ENCODE measurements at places on chromosomes 11 and 22. TPM values are rescaled to one million over a fixed set of nuclear protein-coding genes. Genes with fewer than 3 reads are reported as not detected.

DNA sequence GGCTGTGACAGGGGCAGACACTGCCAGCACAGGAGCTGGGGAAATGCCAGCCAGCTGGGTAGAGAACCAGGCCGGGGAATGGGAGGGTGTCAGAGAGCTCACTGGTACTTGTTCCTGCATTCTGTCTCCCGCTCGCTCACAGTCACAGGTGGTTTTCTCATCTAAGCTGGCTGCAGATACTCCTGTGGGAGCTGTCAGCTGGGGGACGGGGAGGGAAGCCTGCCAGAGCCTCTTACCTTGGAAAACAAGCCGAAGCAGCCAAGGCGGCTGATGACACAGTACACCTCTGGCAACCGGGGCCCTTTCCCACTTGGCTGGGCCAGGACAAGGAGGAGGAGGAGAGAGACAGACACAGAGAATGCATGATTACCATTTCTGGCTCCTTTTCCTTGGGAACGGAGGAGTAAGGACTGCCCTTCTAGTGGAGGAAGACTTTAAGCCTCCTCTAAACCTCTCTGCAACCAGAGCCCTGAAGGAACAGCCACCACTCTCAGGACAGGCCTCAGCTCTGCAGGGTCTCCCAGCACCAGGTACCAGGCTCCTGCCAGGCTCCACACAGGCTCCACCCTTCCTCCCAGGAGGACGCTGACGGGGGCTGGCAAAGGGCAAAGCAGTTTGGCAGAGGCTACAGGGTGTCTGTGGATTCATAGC, 25.1 kb downstream of the RPL27A start:
- DNase-seq: no peak

DNA sequence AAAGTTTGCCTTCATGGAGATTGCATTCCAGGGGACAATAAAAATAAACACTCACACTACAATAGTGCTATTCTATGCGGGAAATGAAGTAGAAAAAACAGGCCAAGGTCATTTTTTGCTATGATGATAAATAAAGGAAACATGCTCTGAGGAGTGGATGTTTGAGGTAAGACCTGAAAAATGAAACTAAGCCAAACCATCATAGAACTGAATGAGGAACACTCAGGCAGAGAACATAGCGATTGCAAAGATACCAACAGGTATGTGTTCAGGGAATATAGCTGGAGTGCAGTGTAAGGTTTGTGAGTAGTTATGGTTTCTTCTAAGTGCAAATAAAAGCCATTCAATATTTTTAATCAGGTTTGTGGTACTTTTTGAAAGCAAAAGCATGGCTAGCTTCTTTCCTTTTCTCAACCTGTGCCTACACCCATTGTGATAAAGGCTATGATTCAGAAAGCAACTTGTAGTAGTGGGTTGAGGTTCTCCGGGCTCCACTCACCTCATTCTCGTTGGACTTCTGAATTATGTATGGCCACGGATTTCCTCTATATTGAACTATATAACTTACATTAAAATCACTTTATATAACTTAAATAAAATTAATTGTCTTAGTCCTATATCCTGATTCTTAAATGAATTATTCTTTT, 278.2 kb upstream of the CHORDC1 start:
- no peak for DNase-seq

DNA sequence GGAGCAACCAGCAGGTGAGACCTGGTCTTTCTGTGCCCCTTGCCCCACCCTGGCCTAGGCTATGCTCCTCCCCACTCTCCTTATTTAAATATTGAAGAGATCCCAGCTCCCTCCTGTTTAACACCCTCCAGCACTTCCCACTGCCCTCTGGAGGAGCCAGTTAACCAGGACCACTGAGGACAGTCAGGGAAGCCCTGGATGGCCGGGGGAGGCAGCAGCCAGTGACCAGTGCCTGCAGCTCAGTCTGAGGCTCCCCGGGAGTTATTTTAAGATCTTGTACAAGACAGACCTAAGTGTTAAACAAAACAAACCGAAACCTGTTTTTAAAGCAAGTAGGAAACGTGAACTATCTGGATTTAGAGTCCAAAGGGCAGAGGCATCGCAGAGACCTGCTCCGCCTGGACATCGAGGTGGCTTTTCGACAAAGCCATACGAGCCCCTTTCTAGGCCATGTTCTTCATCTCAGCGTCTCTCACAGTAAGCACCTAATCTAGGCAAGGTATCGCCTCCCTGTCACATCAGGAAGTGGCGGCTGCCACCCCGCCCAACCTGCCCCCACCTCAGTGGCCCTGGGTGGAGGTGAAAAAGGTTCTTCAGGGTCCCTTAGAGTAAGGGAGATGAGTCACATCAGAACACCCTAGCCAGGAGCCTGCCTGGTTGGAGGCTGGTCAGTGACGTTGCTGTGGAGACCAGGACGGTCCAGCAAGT, 35.2 kb downstream of the TRMU start:
- peak; percentile 62 for DNase-seq

GRCh38 chr22:42970029-42970428, 44.9 kb downstream of the PACSIN2 start:
- peak; percentile 62 for DNase-seq

GRCh38 chr11:9605742-9606141, 32.3 kb downstream of the WEE1 start:
- no peak for DNase-seq

- DNase-seq: no peak
These were observed 9.9 kb downstream of the PCSK7 start for GRCh38 chr11:117221775-117222517.

- DNase-seq: no peak
These were observed 350.7 kb downstream of the LARGE1 start for GRCh38 chr22:33569559-33569958.

DNA sequence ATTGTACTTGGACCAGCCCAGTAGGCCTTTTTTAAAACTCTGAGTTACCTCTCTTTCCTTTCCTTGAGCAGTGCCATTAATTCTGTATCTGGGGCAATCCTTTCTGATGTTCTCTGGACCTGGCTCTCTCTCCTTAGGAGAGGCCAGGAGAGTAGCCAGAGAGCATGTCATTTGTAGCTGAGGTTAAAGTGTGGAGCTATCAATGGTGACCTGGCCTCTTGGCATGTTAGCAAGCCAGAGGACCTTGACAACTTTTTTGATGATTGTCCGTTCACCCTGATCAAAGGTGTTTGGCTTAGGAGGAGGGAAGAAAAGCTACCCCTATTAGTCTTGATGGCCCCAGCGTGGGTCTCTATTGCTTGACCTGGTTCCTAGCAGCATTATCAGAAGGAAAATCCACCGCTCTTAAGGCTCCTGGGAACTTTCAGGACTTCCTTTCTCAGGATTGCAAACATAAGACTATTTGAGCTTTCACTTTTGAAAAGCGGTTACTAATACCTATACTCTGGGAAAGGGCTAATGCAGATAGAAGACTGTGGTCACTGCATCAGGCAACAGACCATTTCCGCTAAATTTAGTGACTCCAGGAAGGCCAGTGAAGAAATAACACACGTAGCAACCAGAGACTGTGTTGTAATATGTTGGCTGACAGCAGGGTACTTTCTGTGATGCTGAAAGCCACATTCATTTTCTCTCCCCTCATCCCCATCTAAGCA, 18.2 kb downstream of the LIMK2 start:
- no peak for DNase-seq

- no peak for DNase-seq
These were observed 390 bp upstream of the CKAP5 start for GRCh38 chr11:46846510-46846830.

- no peak for DNase-seq
These were observed 65.2 kb upstream of the FSHB start for GRCh38 chr11:30165652-30166051.

DNA sequence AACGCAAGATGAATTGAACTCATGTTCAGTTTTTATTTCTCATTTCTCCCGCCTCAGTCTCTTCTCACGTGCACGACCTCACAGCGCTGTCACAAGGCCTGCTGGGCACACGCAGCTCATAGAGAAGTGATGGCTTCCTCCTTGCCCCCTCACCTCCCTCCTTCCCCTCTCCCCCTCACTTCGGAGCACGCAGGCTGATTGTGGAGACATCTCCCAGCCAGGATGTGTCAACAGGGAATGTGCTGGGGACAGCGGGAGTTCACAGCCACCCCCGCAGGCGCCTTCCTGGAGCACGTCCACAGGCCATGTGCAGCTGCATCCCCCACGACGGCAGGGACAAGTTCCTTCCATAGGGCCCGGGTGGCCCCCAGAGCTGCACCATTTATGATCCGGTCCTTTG, 29.1 kb upstream of the KRTAP5-6 start:
- DNase-seq: no peak

- no peak for DNase-seq
These were observed 25.3 kb upstream of the CBX7 start for GRCh38 chr22:39177791-39178190.

- DNase-seq: no peak
These were observed 55.3 kb downstream of the SHANK2 start for GRCh38 chr11:71197096-71197495.

DNA sequence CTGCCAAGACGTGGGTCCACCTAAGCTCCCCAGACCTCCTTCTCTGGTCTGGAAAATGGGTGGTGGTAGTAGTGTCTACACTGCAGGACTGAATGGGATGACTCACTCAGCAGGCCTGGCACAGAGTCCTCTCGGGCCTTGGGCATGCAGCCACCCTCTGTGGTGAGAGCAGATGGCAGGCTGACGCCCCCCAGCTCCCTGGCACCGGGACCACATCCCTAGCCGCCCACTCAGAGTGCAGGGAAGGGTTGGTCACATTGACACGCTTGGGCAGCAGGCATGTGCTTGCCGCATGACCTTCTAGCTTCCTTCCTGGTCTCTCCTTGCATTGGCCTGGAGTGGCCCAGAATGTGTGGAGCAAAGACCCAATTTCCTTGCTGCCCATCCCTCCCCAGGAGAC, 30.7 kb upstream of the PRODH start:
- no peak for DNase-seq

DNA sequence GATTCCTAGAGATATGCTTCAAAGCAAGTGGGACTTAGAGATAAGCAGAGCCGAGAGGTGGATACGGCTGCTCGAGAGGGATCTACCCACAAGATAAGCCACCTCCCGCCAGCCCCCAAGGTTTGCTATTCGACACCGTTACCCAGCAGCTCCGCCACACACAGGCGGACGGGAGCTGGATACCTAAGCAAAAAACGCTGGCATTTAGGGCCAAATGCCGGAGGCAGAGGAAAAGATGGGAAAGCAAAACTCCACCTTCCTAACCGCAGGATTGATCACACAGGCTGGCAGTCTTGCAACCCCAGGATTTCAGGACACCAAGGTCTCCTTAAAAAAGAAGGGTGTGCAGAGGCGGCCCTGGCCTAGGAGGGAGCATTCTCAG, 709 bp downstream of the FTH1 start:
- no peak for DNase-seq

DNA sequence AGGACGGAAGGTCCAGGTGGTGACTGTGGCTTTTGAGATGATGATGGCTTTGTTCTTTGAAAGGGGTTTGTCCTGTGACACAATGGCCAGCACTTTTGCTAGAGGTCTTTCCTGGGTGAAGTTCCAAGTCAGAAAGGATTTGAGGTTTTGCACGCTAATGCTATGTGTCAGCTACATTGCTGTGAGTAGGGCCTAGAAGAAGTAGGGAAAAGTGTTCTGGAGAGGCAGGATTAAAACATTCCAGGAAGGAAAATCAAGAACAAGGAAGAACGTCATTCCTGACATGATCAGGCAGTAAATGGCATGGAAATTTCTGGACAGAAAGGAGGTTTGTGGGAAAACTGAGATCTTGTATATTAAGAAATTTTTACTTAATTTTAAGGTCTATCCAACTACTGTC, 290.7 kb downstream of the NTM start:
- no peak for DNase-seq

DNA sequence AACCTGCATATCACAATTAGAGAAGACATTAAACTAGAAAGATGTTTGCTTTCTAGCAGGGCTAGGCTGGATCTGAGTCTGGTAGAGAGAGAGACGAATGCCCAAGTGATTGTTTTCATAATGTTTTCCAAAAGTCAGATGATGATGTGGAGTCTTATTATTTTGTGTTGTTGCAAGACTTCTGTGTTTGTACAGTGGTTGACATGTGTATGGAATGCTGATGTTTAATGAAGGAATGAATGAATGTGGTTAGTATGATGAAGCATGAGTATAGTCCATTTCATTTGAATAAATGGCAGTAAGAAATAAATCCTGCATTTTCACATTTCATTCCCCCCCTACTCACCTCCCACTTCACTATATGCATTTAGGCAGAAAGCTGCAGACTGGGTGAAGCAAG, 69.6 kb downstream of the PPP2R1B start:
- DNase-seq: no peak

DNA sequence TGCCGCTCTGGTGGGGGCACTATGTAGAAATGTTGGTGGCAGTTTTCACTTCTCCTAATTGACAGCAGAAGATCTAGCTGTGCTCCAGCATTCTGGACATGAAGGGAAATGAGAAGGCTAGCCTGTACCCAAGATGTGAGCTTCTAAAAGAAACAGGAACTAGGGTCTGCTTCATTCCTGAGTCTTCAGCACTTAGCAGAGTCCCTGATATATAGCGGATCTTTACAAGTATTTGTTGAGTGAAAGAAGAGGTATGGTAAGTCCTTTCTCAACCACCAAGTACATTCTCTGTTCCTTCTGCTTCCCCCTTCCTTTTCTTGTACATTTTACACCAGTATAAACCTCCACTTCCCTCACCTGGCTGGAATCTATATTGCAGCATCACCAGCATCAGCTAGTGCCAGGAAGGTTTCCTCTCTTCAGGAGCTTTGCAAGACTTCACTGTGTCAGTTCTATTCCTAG, 408.3 kb upstream of the CADM1 start:
- DNase-seq: no peak

DNA sequence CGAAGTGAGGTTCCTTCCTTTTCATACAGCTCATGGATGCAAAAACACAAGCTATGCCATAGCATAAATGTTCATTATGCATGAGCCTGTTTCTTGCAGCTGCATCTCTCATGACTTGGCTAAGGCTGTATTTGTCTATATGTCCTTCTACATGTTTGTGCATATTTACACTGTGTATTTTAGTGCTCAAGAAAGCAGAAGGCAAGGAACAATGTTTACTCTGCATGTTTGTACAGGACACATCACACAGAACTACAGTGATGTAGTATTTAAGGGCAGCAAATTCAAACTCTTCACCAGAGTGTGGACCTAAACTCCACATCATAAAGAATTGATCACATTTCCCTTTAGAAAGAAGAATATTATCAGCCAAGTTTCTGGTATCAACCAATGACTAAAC, 170.3 kb downstream of the CADM1 start:
- no peak for DNase-seq

GRCh38 chr11:102630598-102631448, 5.7 kb upstream of the MMP20 start:
- no peak for DNase-seq

- no peak for DNase-seq
These were observed 149.7 kb downstream of the LDLRAD3 start for GRCh38 chr11:36093548-36093947.

GRCh38 chr11:91104237-91104636, 881.4 kb upstream of the CHORDC1 start:
- no peak for DNase-seq

OR52A1 gene
- not detected for total RNA-seq

CNTF gene
- total RNA-seq: 5.2 TPM

OR4D5 gene
- not detected for total RNA-seq

OR51B2 gene
- total RNA-seq: not detected

TTC17 gene
- 79.0 TPM for total RNA-seq

WNT11 gene
- total RNA-seq: not detected

OR10D3 gene
- not detected for total RNA-seq

CCDC116 gene
- not detected for total RNA-seq

MB gene
- 0.37 TPM for total RNA-seq

SERPIND1 gene
- not detected for total RNA-seq

RCOR2 gene
- total RNA-seq: 0.37 TPM

All from Calu3 (cell line).